ENCODE measurements at places on chromosomes 1 and 21.
A peak's percentile ranks its signal among the peaks of the same experiment; 100 is the strongest.

DNA sequence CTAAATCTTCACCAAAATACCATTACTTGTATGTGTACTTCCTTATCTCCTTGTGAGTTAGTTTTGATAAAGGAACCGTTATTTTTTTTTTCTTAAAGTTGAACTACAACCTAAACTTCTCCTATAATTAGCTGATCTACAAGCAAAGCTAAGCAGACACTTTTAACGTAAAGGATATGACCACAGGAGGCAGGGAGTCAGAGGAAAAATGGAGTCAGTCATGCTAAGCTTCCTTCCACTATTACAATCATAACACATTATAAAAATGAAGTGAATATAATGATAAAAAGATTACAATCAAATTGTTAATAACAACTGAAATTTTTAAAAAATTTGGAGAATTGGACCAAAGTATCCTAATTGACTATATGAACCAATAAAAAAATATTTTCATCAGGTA is 892.6 kb downstream of the KCNT2 start:
- H3K27ac ChIP-seq = no peak overlapping the region
- H3K4me3 ChIP-seq = no peak overlapping the region
- DNase-seq = no peak
- no peaks in the 10 kb centered on the region for H3K4me1 ChIP-seq

DNA sequence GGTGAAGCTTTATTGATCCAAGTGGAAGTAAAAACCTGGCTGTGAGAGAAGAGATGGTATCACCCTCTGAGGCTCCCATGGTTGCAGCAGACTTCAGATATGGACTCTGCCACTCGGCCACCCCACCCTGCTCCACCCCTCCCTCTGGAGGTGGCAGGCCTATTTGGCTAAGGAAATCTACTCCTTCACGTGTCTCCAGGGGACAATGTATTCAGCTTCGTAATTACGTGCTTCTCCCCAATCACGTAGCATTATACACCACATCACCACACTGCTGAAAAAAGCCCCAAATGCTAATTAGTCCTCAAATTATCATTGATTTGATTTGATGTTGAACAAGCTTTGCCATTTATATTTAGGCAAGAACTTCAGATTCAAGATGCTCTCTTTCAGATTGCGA is 220.7 kb downstream of the OMA1 start:
- no peak overlapping the region for H3K4me3 ChIP-seq
- no peaks in the 10 kb centered on the region for H3K4me1 ChIP-seq
- H3K27ac ChIP-seq = peak overlapping the region; percentile 11
- DNase-seq = no peak
- H3K36me3 ChIP-seq = peaks cover 2% of the 10 kb centered on the region

DNA sequence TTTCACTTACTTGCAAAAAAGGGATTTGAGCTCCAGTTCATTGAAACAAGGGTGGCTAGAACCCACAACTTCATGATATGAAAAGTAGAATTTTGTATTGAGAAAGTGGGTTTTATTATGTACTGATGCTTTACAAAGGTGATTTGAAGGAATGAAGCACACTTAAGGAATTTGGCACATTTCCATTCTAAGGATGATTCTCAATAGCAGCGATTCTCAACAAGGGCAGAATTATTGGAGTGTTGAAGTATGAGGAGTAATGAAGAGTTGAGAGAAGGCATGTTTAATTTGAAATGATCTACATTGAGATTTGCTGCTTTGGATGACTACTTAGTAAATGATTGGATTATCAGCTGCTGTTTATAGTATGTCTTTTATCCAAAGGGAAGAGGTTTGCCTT is 54.7 kb downstream of the FNBP1L start:
- DNase-seq = no peak
- no peaks in the 10 kb centered on the region for H3K27me3 ChIP-seq
- H3K4me3 ChIP-seq = no peak overlapping the region
- H3K4me1 ChIP-seq = peaks cover 14% of the 10 kb centered on the region
- H3K27ac ChIP-seq = no peak overlapping the region

DNA sequence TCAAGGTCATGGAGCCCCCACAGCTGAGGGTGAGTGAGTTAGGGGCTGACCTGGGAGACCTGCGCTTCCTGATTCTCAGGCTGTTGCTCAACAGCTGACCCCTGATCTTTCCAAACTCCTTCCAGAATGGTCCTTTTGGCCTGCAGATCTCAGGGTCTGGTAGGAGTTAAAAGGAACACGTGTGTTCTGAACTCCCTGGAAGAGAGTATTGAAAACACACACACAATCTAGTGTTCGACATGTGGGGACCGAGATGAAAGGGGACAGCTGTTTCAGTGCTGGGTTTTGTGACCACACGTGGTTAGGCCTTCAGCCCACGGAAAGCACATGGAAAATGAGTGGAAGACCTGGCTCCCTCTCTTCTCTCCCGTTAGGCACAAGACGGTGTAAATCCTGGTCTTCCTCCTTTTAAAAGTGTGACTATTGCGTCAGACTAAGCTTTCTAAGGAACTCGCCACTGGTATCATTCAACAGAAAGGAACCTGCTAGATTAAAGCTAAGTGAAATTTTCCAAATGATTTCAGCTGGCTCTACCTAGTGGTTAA is 49.6 kb downstream of the RUNX1 start:
- H3K27ac ChIP-seq = peak overlapping the region; percentile 32
- H3K4me1 ChIP-seq = peaks cover 67% of the 10 kb centered on the region
- H3K36me3 ChIP-seq = no peaks in the 10 kb centered on the region
- DNase-seq = no peak

DNA sequence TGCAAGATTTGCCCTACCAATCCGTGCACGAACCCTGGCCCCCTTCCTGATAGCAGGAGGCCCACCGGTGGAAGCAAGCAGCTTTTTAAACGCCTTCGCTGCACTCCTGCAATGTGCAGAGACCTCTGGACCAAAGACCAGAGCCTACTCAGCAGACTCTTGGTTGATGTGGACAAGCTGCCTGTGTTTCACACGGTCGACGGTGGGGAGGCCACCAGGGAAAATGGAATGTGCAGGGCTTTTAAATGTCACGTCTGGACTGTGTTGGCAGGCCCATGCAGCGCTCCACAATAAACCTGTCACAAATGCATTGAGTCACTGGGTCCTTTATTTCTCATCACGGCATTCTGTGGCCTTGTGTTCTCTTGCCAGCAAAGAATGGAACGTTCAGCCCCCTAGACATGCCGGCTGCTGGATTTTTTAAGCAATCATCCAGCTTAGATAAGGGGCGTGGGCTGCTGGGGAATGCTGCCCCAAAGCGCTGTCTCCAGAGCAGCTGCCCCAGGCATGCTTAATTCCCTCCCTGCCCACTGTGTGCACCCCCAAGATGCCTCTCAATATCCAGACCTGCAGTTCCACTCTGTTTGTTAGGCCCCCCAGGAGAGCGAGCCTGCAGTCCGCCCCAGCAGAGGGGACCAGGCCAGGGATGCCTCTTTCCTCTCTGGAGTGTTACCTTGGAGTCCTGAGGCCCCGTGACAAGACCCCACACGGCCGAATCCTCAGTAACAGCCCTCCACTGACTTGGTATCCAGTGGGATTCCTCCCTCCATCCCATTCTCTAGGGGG is 71.3 kb downstream of the ATP5PO start:
- no peaks in the 10 kb centered on the region for H3K4me1 ChIP-seq
- no peak overlapping the region for H3K27ac ChIP-seq
- H3K27me3 ChIP-seq = peaks cover 5% of the 10 kb centered on the region
- H3K36me3 ChIP-seq = peaks cover 3% of the 10 kb centered on the region
- no peak for DNase-seq
- no peak overlapping the region for H3K4me3 ChIP-seq

- peak overlapping the region; percentile 99 for H3K27ac ChIP-seq
- H3K4me3 ChIP-seq = peak overlapping the region; percentile 70
- H3K27me3 ChIP-seq = no peaks in the 10 kb centered on the region
- H3K36me3 ChIP-seq = peaks cover 5% of the 10 kb centered on the region
- no peak for DNase-seq
- H3K4me1 ChIP-seq = peaks cover 55% of the 10 kb centered on the region
Observed at GRCh38 chr1:15947382-15948090, 28.4 kb downstream of the ZBTB17 start.

DNA sequence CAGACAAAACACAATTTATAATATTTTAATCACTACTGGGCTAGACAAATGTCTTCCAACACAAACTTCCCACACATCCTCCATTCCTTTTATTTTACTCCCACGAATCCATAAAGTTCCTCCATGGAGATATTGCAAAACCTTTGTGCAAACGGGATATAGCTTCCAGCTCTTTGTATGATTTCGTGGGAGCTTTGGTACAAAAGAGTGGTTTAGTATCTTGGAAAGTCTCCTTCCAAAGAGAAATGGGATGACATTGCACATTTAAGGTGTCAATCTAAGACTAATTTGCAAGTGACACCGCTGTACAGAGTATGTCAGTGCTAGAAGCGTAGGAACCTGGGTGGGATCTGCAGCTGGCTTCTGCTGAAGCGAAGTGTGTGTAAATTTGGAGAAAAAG is 455.2 kb upstream of the RUNX1 start:
- peaks cover 45% of the 10 kb centered on the region for H3K27me3 ChIP-seq
- no peak overlapping the region for H3K27ac ChIP-seq
- H3K36me3 ChIP-seq = no peaks in the 10 kb centered on the region
- no peak overlapping the region for H3K4me3 ChIP-seq
- peaks cover 15% of the 10 kb centered on the region for H3K4me1 ChIP-seq

GRCh38 chr1:15215116-15215515 is 31.9 kb upstream of the FHAD1 start:
- H3K27me3 ChIP-seq = peaks cover 45% of the 10 kb centered on the region
- no peak overlapping the region for H3K4me3 ChIP-seq
- DNase-seq = no peak
- no peak overlapping the region for H3K27ac ChIP-seq
- peaks cover 2% of the 10 kb centered on the region for H3K36me3 ChIP-seq
- peaks cover 2% of the 10 kb centered on the region for H3K4me1 ChIP-seq

DNA sequence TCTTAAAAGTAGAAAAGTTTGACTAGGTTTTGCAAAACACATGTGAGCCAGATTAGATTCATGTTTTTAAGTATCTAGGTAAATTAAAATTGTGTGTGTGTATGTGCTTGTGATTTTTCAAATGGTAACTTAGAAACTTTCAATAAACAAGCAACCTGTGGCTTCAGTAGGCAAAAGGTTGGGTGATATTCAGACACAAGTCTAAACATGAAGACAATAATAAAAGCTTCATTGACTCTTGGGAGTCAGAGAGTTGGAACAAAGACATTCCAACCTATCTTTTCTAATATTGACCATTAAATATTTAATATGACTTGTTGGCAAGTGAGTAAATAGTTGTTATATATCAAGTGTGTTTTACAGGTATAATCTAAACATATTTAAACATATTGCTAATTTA is 1049.6 kb upstream of the ADGRL4 start:
- no peak overlapping the region for H3K4me3 ChIP-seq
- H3K27me3 ChIP-seq = no peaks in the 10 kb centered on the region
- H3K27ac ChIP-seq = no peak overlapping the region
- H3K36me3 ChIP-seq = no peaks in the 10 kb centered on the region
- H3K4me1 ChIP-seq = no peaks in the 10 kb centered on the region

- peaks cover 34% of the 10 kb centered on the region for H3K4me1 ChIP-seq
- H3K36me3 ChIP-seq = no peaks in the 10 kb centered on the region
Observed at GRCh38 chr1:211738096-211738690, 62.8 kb upstream of the NEK2 start.

DNA sequence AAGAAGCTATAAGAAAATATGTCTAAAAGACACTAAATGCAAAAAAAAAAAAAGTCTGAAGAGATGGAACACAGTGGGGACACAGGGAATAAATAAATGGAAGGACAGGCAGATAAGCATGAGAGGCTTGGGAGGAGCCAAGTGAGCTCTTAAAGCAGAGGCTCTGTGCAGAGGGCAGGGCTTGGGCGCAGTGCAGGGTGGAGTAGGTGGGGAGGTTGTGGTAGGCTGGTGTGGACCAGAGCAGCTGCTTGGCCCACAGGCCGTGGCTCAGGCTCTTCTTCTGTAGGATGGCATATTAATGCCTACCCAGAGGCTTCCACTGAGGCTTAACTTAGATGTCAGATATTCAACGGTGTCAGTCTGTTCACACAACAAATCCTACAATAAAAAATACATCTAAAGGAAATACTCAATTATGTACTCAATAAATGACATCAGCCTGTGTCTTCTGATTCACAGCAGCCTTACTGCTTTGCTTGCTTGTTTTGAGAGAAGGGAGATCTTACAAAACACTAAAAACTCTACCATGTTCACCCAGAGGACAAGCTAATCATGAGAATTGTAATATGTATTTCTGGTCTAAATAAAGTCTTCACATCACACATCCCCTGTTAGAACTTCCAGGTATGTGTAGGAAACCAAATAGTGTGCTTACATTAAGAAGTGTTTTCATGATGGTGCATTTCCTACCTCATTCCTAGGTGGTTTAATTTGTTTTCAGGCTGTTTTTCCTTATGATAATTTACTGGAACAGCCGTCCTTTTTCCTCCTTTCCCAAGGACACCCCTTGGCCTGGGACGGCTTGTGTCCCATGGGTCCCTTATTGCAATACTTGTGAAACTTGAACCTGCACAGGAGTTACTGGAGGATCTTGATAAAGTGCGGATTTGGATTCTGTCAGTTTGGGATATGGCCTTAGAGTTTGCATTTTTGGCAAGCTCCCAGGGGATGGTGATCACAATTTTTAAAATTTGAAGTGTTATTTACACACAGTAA is 24.9 kb downstream of the DIP2A start:
- peaks cover 8% of the 10 kb centered on the region for H3K36me3 ChIP-seq
- DNase-seq = no peak
- H3K4me3 ChIP-seq = no peak overlapping the region
- no peaks in the 10 kb centered on the region for H3K27me3 ChIP-seq
- H3K4me1 ChIP-seq = peaks cover 24% of the 10 kb centered on the region

GRCh38 chr1:178189814-178190213 is 95.9 kb downstream of the RASAL2 start:
- no peaks in the 10 kb centered on the region for H3K27me3 ChIP-seq
- H3K4me1 ChIP-seq = no peaks in the 10 kb centered on the region
- no peak for DNase-seq
- no peak overlapping the region for H3K27ac ChIP-seq

- peaks cover 5% of the 10 kb centered on the region for H3K36me3 ChIP-seq
- H3K27me3 ChIP-seq = peaks cover 21% of the 10 kb centered on the region
- H3K4me1 ChIP-seq = peaks cover 17% of the 10 kb centered on the region
- H3K27ac ChIP-seq = no peak overlapping the region
- H3K4me3 ChIP-seq = peak overlapping the region; percentile 94
- no peak for DNase-seq
Observed at GRCh38 chr1:44407430-44408211, 2.6 kb downstream of the RNF220 start.

DNA sequence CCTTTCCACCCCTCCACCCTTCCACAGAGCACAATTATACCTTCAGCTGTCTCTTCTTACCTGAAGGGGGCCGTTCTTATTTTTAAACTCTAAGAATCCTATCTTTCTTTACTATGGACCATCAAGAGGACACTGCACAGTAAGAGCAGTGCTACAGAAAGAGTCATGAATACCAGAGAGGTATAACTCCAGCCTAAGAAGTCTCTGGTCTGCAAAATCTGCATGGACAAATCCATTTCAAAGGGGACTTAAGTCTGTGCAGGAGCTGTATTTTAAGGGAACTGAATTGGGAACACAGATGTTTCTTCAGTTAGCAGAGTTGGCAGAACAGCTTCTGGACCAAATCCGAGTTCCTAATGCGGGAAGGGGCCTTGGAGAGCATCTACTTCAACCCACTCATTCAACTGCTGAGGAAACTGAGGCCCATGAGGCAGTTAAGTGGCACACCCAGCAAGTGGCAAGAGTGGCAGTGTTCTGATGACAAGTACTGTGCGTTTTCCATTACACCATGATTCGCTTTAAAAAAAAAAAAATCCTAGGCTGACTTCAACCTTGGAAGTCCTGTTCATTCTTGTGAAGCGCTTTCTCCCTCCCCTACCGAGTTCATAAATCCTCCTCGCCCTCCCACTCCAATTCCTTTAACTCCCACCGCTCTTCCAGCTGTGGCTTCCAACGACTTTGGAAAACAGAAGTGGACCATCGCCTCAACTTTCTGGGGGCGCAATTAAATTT is 1.8 kb downstream of the PLPP3 start:
- H3K36me3 ChIP-seq = no peaks in the 10 kb centered on the region
- peaks cover 49% of the 10 kb centered on the region for H3K27me3 ChIP-seq
- H3K4me1 ChIP-seq = peaks cover 2% of the 10 kb centered on the region
- peak overlapping the region; percentile 25 for H3K4me3 ChIP-seq
- H3K27ac ChIP-seq = no peak overlapping the region
